Activated T-helper 2 cell treated with anti-CD3 and anti-CD28 coated beads, Interferon-gamma antibody, Interleukin-2, Interleukin-4, amounts not matched to agents 10 μg/mL and 5 μg/mL and 100 μg/mL, durations not matched to agents 14 hours and 24 hours and 36 hours (primary cell): ENCODE measurements at places on chromosomes 2 and 18.

- no peak for DNase-seq
These were observed 94.5 kb downstream of the RDH14 start for GRCh38 chr2:18465979-18466378.

DNA sequence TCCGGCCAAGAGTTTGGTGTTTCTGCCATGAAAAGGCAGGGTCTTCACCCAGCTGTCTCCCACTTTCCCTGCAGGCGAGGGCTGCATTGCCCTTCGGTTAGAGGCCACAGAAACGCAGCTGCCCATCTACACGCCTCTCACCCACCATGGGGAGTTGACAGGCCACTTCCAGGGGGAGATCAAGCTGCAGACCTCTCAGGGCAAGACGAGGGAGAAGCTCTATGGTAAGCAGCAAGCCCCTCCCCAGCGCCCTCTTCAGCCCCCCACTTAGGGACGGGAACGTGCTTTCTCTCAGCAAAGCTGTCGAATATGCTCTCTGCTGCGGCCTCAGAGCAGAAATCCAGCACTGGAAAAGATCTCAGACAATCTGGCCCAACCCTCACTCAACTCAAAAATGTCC lies 57.7 kb upstream of the ATG16L1 start:
- no peak for DNase-seq

DNA sequence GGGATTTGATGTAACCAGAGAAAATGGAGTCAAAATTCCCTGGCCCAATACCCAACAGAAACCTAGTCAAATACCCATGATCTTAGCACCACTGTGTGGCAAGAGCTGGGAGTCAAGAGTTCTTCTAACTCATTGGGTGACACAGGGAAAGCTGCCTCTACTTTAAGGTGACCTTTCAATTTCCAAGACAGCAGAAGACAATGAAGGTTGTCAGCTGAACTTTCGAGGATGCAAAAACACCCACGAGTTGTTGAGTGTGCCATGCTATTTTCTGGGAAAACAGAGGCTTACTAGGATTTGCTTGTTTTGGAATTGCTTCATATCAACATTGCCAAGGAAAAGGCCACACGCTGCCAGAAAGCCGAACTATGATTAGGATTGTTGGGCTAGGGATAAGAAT lies 61.6 kb upstream of the CYRIA start:
- no peak for DNase-seq

GRCh38 chr2:27977731-27978312 lies 87.3 kb downstream of the BABAM2 start:
- no peak for DNase-seq

DNA sequence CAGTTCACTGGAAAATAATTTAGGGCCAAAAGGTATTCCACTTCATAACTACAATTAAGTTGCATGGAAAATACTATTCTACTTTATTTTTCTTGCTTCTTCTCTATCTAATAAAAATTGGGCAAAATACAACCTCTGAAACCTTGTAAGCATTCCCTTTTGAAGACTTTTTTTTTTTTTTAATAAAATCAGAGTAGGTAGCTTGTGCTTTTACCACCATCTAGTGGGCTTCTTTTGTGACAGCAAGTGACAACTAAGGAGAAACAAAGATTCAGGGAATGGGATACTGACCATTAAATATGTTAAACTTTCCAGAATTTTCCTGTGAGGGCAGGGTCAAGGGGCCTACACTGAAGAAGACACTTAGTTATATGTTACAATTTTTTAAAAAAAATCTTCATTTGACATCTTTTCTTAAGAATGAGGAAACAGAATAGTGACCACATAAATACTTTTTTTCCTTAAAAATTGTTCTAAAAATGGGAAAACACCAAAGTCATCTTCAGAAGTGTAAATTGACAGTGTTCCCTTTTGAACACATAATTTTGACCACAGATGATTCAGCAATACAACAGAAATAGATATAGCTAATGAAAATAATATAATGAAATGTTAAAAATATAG lies 1183.2 kb upstream of the ACVR2A start:
- DNase-seq: no peak

GRCh38 chr18:22194151-22194598 lies 24.8 kb downstream of the GATA6 start:
- DNase-seq: no peak

DNA sequence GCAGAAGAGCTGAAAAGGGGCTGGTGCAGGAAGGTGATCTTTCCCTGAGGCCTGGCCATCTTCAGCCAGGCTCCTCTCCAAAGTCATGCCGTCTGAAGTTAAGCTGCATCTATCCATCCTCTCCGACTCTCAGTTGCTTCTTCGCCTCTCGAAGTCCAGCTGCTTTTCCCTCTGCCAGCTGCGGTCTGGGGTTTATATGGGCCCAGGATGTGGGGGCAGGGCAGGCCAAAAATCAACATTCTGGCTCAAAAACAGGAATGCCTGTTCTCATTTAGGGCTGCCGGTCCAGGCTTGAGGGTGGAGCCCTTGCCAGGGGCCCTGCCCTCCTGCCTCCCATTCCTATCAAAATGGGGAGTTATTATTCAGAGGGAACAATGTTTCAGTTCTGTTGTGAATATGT lies 31.2 kb downstream of the CREG2 start:
- DNase-seq: no peak

DNA sequence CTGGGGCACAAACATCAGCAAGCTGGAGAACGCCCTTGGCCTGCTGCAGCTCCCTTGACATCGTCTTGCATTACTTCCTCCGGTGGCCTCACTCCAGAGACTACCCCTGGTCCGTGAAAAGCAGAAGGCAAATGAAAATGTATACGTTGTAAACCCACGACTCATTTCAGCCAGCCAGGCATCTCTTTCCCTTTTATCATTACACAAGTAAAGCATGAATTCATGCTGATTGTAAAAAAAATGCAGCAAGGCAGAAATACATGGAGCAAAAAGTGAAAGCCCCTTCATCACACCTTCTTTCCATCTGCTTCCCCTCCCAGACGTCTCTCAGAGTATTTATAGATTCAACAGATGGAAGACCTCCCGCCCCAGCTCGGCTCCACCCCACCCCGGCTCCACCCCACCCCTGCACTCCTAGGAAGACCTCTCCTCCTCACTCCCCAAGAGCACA lies 41.6 kb upstream of the RALBP1 start:
- no peak for DNase-seq

- DNase-seq: no peak
These were observed 22.1 kb downstream of the OTOF start for GRCh38 chr2:26455670-26456439.

GRCh38 chr2:27831279-27832050 lies 58.7 kb downstream of the RBKS start:
- no peak for DNase-seq

- no peak for DNase-seq
These were observed 130.6 kb upstream of the HAAO start for GRCh38 chr2:42922790-42923579.
